ENCODE measurements at places on chromosomes 11 and 22.

GRCh38 chr11:20397281-20397680 lies 9.8 kb downstream of the PRMT3 start:
- peak; percentile 39 for DNase-seq

DNA sequence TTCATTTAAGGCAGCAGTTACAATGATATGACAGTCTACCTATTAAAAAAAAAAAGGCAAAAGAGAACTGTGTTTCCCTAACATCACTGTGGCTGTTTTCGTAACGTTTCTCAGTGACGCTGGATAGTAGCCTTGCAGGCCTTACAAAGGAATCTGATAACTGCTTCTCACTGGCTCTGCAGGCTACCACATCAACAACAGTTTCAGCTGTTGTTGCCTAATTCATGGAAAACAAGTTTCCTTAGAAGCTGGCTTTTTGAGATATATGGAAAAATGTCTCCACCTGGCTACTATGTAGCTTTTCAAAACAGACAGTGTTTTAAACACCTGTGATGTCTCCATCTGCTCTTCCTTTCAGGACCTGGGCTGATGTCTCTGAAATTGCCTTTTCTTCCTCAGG lies 3.8 kb downstream of the OR51V1 start:
- no peak for DNase-seq

GRCh38 chr11:113675565-113675964 lies 30.5 kb downstream of the TMPRSS5 start:
- DNase-seq: no peak

GRCh38 chr11:107025673-107026072 lies 7.4 kb upstream of the GUCY1A2 start:
- no peak for DNase-seq

- DNase-seq: no peak
These were observed 8.8 kb upstream of the LGALS2 start for GRCh38 chr22:37588546-37589215.

DNA sequence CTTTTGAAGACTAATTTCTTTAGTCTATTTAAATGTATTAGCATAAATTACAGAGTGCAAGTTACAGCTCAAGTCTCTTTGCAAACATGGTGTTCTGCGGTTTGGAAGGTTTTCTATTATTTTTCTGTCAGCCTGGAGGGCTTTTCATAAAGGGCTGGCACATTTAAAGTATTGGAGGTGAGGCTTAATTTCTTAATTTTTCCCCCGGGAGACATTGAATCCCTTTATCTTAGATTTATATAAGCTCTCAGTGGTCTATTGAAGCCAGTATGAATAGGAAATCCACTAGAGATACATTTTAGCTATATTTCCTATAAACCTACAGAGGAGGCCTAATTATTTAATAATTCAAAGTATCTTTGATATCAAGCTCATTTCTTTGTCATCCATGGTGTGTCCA lies 102.7 kb upstream of the CLPB start:
- no peak for DNase-seq

GRCh38 chr22:27314276-27314807 lies 487.2 kb downstream of the MN1 start:
- no peak for DNase-seq

DNA sequence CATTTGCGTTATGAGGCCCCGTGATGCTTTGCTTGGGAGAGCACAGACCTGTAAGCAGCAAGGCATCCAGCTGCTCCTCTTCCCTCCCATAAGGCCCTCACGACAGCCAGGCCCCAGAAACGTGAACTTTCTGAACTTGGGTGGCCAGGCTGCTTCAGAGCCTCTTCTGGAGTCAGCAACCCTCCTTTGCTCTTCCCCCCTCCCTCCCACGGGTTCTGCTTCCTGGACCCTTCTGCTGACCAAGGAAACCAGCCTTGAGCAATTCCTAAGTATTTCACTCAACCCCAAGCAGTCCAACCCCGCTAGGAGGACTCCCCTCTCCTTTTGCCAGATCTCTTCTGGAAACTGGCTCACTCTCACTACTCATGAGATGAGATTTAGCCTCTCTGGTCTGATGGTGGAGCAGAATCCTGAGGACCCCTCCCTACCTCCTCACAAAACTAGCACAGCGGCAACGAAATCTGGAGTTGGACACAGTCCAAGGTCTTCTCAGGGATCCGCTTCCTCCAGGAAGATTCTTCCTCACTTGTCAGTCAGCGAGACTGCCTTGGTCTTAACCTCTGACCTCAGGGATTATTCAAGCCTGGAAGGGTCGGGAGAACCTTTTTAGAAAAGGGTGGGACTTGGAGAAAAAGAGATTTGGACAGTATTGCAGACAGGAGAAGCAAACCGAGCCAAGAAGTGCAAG lies 86.2 kb downstream of the UBASH3B start:
- DNase-seq: no peak

- no peak for DNase-seq
These were observed 4.0 kb downstream of the LRP4 start for GRCh38 chr11:46914363-46914762.

- peak; percentile 90 for DNase-seq
These were observed 6.6 kb upstream of the SSTR3 start for GRCh38 chr22:37218771-37219411.

GRCh38 chr11:71138737-71139425 lies 113.5 kb downstream of the SHANK2 start:
- DNase-seq: no peak

- DNase-seq: no peak
These were observed 15.6 kb upstream of the RDX start for GRCh38 chr11:110311783-110312579.

DNA sequence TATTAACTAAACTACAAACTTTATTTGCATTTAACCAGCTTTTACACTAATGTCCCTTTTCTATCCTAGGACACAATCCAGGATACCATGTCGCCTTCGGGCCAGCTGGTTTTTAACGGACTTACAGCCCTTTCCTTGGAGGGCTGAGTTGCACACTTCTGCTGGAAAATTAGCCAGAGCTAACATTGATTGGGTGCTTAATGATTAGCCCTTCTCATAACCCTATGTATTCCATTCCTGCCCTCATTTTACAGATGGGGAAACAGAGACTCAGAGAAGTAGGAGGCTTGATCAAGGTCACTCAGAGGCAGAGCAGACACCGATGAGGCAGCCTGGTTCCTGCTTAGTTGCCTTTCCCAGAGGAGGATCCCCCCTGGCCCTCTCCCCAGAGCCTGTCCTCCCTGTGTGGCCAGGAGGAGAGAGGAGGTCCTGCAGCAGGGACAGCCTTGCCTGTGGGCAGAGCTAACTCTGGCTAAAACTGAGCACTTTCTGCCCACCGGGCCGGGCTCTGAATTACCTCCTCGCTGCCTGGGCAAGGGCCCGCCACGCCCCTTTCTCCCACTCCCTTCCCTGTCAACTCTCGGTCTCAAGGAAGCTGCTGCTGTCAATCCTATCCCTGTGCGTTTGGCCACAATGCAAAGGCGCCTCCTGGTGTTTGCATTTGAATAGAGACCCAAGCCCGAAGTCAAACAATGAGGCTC lies 59.6 kb upstream of the PAX6 start:
- peak; percentile 47 for DNase-seq

- no peak for DNase-seq
These were observed 14.2 kb downstream of the TRMU start for GRCh38 chr22:46349681-46350080.

GRCh38 chr11:121723246-121723741 lies 270.5 kb upstream of the SORL1-AS1 start:
- no peak for DNase-seq

GRCh38 chr11:32902089-32902665 lies 9.6 kb downstream of the QSER1 start:
- no peak for DNase-seq

DNA sequence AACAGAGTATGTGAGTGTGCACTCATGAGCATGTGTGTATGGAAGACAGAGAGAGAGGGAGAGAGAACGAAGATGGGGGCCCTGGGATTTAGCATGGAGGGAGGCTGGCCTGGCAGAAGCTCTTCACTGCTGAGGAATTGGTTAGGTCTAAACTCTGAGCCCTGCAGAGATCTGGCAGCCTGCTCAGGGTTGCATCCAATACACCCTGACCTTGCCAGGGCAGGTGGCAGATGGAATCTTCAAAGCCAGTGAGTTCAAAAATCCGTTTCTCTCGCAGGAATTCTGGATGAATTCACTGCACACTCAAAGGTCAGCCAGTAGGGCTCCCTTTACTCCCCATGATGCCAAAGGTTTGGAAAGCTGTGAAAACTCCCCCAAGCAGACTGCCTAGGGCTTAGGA lies 61.4 kb upstream of the OLFML1 start:
- no peak for DNase-seq

DNA sequence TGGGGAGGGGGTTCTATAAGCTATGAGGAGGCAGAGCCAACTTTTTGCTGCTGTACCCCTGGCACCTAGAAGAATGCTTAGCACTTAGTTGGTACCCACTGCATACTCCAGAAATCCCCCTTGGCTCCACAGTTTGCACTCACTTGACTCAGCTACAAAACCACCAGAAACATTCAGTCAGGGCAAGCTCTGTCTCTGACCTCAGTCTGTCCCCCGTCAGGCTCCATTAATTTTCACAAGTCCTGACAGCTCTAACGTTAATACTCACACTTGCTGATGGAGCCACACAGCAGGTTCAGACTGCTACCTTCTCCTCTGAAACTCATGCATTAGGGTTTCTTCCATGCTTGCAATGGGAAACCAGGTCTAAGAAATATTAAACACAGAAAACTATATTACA lies 81.7 kb downstream of the MPPED2 start:
- no peak for DNase-seq

GRCh38 chr11:44628730-44629700 lies 63.6 kb downstream of the CD82 start:
- DNase-seq: peak; percentile 18

GRCh38 chr11:31995032-31995431 lies 95.8 kb upstream of the RCN1 start:
- DNase-seq: no peak

DNA sequence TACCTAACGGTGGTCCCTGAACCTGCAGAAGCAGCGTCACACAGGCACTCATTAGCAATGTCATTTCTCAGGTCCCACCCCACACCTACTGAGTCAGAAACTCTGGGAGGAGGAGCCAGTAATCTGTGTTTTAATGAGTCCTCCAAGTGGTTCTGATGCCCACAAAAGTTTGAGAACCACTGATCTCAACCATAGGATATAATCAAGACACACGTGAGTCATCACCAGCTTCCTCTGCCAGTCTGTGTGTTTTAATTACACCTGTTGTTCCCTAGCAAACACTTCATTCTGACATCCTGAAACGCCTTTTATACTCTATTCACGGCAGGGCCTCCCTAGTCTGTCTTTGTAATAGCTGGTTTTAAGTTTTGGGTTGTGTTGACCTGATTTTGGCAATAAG lies 5.8 kb downstream of the TECTA start:
- no peak for DNase-seq

GRCh38 chr11:64959498-64959897 lies 12.4 kb downstream of the MAJIN start:
- DNase-seq: no peak

DNA sequence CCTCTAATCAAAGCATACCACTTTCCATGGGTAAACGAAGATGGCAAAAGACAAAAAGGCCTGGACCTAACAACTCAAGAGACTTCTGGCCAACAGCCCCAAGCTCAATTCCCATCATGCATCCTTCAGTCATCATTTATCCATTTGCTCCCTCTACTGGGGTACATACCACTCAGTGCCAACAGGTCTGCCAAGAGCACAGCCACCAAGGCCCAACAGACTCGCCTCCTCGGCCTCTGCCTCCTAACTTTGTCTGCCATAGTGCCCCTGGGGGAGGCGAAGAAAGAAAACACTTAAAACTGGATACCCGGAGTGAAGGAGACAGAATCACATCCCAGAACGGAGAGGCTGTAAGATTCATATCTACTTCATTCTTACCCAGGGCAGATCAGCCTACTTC lies 1.1 kb downstream of the HYOU1 start:
- DNase-seq: peak; percentile 33

DNA sequence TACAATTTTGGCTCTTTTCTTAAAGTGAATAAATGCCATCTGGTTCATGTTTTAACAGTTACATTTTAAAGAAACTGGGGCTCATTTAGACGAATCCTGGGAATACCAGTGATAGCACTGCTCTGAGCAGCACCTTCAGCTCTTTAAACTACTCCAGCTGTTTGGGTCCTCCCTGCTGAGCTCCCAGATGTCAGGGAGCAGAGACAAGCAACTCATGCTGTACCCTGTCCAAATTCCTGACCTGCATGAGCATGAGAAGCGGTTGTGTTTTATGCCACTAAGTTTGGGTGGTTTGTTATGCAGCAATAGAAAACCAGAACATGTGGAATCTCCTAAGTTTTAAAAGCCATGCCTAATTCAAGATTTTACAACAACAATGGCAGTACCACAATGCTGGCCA lies 90.0 kb downstream of the FDX1 start:
- no peak for DNase-seq

GRCh38 chr22:31872209-31872608 lies 72.1 kb upstream of the YWHAH start:
- DNase-seq: peak; percentile 35

- no peak for DNase-seq
These were observed 725.0 kb downstream of the METTL15 start for GRCh38 chr11:28833169-28833568.

- DNase-seq: no peak
These were observed 44.7 kb upstream of the SEPTIN5 start for GRCh38 chr22:19669570-19669969.

- no peak for DNase-seq
These were observed 169.8 kb downstream of the DSCAML1 start for GRCh38 chr11:117627259-117627658.

DNA sequence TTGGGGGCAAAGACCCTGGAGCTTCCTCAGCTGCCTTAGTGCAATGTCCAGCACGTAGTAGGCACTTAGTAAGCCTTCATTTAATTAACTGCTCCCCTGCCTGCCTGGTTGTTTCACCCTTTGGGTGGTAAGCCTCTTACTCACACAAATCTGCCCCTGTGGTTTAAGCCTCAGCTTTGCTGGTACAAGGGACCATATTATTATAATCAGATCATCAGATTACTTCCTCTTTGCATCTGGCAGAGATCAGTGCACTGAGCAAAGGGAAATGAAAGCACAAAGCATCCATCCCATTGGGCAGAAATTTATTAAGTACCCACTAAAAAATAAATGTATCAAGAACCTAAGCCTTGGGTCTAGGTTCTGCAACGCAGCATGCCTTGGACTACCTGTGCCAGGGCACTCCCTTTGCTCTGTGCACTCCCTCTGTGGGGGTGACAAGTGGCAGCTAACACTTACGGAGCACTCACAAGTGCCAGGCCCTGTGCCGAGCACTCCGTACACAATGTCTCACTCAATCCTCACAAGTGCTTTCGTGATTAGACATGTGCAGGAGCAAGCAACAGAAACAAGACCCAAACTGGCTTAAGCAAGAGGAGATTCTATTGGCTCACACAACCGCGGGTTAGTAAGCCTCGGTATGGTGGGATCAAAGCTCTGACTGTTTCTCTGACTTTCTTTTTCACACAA lies 34.9 kb upstream of the DAGLA start:
- no peak for DNase-seq

GRCh38 chr11:35114906-35115687 lies 23.9 kb upstream of the CD44 start:
- DNase-seq: no peak

- DNase-seq: peak; percentile 92
These were observed 2.8 kb downstream of the CHADL start for GRCh38 chr22:41237707-41238569.

GRCh38 chr11:61541598-61541997 lies 33.0 kb downstream of the LRRC10B start:
- no peak for DNase-seq

All from activated naive CD4-positive, alpha-beta T cell treated with anti-CD3 and anti-CD28 coated beads, Interleukin-2, amount 10 ng/mL, durations not matched to agents 7 days and 5 days (primary cell).